ENCODE measurements at places on chromosomes 11 and 22.

DNA sequence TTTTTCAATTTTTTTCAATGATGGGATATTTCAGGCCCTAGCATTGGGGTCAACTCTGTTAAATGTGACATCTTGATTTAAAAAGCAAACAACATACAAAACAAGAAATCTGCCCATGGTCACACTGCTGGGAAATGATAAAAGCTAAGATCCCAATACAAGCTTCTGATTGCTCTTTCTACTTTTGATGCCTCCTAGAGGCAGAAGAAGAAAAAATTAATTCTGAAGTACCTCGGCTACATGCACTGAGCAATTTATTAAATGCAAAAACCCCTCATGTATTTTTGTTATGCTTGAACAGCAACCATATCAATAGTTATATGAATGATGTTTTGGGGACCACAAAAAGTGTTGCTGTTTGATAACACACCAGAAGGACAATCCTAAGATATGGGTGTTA, 342.1 kb upstream of the NARS2 start:
- DNase-seq: no peak

DNA sequence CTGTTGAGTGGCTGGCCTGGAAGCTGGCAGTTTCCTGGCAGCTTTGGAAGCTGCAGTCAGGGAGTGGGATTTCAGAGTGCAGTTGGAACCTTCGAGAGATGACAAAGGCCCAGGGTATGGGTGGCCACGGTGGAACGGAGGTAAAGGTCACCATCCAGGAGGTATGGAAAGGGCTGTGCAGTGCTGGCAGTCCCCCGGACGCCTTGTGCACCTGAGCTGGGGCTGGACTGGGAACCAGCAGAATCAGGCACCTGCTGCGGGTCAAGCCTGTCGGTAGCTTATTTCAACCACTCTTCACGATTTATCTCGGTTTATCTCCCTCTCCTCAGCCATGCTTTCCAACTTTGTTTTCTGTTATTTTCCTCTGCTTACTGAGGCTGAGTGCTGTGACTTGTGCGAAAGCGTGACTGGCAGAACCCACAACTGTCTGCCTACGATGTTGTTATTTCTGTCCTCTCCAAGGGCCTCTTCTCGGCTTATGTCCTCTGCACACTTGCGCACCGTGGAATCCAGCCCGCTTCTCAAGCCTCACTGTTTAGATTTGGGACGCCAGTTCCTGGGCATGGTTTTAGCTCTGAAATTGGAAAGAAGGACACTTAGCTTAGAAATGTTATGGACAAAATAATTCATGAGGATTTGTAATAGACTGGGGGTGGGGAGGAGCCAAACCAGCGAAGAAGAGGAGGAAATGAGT, 24.0 kb upstream of the ATXN10 start:
- no peak for DNase-seq

DNA sequence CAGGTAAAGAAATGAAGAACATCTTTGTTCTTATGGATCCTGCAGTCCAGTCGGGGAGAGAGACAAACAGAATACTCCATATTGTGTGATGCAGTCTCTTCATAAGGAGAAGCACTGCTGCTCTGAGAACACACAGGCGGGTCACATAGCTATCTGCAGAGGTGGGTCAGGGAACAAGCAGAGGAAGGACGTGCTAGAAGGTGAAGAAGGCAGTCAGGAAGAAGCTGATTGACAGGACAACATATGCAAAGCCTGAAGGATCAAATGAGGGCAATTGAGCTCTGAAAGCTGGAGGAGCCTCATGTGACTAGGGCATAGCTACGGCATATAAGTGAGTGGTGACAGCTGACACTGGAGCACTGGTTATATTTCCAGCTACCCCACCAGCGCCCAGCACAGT, 122.5 kb downstream of the OPCML start:
- DNase-seq: no peak

GRCh38 chr11:61716478-61717285, 35.8 kb upstream of the MYRF start:
- DNase-seq: peak; percentile 17

- no peak for DNase-seq
Observed at GRCh38 chr11:47595029-47595428, 818 bp upstream of the C1QTNF4 start.

DNA sequence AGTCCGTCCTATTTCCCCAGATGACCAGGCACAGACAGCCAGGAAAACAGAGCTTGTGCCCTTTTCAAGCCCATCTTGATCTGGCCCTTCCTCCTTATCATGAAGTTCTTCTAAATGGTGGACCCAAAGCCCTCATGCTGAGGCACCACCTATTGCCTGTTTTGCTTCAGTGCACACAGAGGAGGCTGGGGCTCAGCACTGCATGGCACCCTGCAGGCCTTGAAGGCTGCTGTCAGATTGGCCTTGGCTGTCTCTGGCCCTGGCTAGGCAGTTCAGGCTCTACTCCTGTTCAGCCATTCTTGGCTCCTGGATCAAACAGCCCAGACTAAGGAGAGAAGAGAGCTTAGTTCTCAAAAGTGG, 49.2 kb downstream of the OTOG start:
- no peak for DNase-seq

DNA sequence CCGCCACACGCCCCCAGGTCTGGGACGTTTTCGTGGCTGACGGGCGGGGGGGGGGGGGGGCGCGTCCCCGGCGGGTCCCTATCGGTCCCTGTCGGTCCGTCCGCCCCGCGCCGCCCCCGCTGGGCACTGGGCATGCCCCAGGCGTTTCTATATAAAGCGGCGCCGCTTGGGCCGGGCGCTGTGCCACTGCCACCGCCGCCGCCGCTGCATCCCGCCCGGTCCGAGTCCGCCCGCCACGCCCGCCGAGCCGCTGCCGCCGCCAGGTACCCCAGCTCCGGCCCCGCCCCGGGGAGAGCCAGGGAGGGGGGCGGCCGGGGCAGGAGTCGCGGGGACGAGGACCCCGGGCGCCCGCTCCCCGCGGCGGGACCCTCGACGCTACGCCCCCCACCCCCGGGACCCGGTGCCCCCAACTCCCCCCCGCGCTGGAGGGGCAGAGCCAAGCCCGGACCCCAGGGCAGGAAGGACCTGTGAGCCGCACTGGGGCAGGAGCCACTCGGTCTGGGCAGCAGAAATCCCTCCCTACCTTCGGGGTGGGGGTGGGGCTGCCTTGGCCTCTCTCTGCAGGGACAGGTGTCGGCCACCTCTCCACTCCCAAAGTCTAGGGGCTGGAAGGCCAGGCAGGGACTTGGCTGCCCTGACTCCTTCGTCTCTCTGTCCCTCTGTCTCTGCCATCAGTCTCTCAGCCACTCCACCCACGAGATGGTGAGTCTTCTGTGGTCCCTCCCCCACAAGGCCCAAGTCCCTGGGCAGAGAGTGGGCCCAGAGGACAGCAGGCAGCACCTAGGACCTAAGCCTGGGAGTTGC, at the start of gene CARNS1:
Gene CARNS1 (plus strand): TSS at position 178 of the 804 bp plus-strand sequence. CDS start 522 bp downstream, at position 700.
- DNase-seq: no peak

DNA sequence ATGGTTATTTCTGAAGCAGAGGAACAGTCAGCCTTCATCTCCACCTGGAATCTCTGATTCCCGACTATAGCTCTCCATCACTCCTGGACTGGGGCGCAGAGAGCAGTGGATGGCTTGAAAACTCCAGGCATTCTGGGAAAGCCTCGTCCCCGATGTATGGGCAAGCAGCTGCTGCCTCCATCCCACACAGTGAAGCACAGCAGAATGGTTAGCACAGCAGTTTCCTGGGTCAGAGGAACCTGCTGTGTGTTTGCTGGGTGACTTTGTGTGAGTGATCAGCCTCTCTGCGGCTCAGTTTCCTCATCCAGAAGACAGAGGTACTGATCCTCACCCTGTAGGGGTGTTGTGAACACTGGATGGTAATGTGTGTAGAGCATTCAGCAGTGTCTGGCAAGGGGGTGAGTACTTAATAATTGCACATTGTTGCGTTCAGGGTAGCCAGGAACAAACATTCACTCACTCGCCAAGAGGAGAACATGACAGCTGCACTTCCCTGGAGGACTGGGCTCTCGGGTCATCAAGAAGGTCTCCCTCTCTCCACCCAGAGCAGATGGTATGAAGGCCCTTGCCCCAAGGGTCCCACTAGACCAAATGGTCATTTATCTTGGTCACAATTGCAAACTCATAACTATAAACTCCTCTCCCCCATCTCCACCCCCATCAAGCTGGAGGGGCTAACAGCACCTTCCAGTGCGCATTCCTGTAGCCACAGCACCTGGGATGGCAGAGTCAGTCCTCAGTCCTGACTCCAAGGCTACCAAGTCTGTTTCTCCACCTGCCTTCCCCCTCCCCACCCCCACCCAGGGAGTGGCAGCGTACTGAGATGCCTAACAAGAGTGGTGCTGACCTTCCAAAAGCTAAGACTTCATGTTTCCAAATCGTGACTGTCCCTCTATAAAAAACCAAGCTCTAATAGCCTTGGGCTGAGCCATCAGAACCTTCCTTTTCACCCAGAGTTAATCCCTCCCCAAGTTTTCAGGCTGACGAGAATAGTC, 1.5 kb upstream of the CHST1 start:
- DNase-seq: no peak

GRCh38 chr22:50567721-50568252, 5.1 kb upstream of the SYCE3 start:
- DNase-seq: no peak

DNA sequence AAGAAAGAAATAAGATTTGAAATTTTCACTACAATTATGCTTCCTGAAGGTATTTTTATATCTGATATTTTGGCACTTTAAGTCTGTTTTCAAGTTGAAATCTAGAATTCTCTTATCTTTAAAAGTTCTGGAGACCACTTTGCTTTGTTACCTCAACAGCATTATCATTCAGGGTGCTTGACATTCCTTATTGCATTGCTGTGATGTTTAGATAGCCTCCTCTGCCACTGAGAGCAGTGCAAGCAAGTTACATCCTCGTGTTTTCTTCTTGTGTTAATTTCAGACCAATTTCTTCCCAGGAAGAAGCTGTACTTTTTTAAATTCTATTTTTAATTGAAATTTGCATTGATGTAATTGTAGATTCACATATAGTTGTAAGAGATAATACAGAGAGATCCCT, 333.9 kb upstream of the KIRREL3 start:
- DNase-seq: no peak

DNA sequence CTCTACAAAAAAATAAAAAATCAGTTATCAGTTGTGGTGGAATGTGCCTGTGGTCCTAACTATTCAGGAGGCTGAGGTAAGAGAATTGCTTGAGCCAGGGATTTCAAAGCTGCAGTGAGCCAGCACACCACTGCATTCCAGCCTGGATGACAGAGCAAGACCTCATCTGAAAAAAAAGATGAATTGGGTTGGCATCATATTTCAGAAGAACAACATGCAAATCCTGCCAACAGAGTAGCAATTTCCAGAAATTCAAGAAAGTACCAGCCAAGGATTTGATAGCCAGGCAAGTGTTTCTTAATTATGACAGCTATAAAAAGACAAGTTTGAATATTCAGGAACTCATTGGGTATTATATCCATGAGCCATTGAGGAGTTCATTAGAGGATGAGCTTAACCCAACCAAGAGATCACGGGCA, 75.2 kb downstream of the USP47 start:
- DNase-seq: no peak

DNA sequence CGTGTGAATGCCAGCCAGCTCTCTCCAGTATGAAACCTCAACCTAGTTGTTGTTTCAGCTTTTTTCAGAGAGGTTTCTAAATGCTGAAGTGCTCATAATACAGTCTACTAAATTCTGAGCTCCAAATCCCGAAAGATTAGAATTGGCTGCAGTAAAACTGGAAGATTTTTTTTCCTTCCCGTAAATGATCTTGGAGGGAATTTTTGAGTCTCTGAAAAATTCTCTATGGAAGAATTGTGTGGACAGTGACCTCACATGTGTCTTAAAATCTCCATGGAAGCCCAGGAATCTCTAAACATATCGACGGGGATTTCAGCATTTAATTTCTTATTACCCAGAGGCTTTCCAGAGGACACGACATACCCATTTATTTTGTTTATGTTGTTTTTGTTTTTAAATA, 1499.2 kb downstream of the LRRC4C start:
- DNase-seq: no peak

DNA sequence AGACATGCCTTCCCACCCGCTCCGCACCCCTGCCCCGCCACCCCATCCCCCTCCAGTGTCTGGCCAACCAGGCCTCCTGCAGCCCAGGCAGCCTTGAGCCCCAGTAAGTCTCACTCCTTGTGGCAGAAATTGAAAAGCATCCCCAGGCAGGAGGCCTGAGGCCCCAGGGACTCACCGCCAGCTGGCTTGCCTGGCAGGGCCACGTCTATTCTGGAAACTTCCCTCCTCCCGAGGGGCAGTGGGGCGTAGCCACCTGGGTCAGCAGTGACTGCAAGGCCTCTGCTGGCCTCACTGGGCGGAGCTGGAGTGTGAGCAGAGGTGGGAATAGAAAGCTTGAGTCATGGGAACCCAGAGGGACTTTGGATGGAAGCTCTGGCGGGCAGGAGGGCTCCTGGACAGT, 26.3 kb downstream of the ANO1 start:
- DNase-seq: no peak

GRCh38 chr11:6388748-6389147, 1.5 kb upstream of the SMPD1 start:
- no peak for DNase-seq

- no peak for DNase-seq
Observed at GRCh38 chr11:133501643-133502539, 30.4 kb downstream of the OPCML start.

GRCh38 chr11:69963533-69964246, 114.4 kb upstream of the ANO1 start:
- DNase-seq: no peak

DNA sequence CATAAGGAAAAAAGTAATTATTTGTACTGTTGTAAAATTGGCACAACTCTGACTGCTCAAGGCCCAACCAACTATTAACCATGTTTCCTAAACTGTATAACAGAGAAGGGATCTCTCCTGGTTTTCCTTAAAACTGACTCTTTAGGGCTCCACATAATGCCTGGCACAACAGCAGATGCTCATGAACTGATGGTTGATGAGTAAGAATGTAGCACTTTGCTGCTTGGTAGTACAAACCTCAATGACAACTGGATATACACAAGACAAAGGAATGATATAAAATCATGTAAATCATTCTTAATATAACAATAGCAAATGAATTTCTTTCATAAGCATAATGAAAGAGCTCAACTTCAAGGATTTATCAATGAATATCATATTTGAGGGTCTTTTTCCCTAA, 11.7 kb downstream of the MSANTD2 start:
- no peak for DNase-seq

GRCh38 chr11:64455456-64456261, 96.7 kb downstream of the RPS6KA4 start:
- no peak for DNase-seq

- DNase-seq: peak; percentile 79
Observed at GRCh38 chr22:37051391-37052385, at the start of gene KCTD17. Gene KCTD17, plus strand, starts transcription at chr22:37051742. Its CDS starts 19 bp downstream, at chr22:37051761.

DNA sequence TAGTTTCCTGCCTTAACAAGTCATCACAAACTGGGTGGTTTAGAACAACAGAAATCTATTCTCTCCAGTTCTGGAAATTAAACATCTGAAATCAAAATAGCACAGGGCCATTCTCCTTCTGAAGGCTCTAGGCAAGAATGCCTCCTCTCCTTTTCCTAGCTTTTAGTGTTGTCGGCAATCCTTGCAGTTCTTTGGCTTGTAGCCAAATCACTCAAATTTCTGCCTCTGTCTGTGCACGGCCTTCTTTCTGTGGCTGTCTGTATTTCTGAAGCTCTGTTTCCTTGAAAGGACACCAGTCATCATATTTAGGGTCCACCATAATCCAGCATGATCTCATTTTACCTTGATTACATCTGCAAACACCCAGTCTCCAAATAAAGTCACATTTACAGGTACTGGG, 795.5 kb downstream of the METTL15 start:
- DNase-seq: no peak

- DNase-seq: no peak
Observed at GRCh38 chr22:37739035-37739434, 42.2 kb downstream of the TRIOBP start.

- no peak for DNase-seq
Observed at GRCh38 chr11:12991426-12991825, 17.7 kb upstream of the RASSF10 start.
